ENCODE measurements at places on chromosomes 7 and 10.

GRCh38 chr7:45638916-45639315, 64.7 kb downstream of the ADCY1 start:
- no peak for DNase-seq

DNA sequence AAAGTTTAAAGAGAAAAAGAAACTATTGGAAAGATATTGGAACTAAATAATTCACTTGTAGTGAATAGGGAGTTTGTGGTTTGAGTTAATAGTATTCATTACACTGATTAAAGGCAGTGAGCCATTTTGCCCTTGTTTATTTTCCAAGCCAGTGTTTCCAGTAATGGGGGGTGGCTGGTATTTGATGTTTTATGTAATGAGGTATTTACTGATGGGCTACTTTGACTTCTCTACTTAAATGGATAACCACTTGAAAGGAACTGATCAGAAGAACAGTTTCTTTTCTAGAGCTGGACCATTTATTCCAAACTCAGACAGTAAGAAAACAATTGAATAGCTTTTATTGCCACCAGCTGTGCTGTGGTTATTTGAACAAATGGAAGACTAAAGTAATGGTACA, 227.0 kb upstream of the HDAC9 start:
- no peak for DNase-seq

DNA sequence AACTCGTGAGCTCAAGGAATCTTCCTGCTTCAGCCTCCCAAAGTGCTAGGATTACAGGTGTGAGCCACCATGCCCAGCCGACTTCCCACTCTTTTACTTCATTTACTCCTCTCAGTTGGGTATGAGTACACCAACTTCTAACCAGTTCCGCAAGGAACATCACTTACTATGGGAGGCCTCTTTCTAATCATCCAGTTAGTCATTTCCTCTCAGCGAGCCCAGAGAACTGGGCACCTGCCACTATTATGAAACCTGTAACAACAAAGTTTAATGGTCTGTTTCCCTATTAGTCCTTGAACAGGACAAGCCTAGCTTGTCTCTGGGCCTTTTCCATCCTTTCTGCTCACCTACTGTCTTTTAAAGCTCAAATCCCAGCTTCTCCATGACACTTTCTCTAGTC, 88.8 kb downstream of the DNMBP start:
- DNase-seq: no peak

- no peak for DNase-seq
Measured at GRCh38 chr10:70588255-70588654, 14.3 kb downstream of the PRF1 start.

- peak; percentile 71 for DNase-seq
Measured at GRCh38 chr10:128035557-128035973, 90.7 kb downstream of the MKI67 start.

GRCh38 chr10:49179699-49180443, 8.3 kb downstream of the TMEM273 start:
- DNase-seq: peak; percentile 59

DNA sequence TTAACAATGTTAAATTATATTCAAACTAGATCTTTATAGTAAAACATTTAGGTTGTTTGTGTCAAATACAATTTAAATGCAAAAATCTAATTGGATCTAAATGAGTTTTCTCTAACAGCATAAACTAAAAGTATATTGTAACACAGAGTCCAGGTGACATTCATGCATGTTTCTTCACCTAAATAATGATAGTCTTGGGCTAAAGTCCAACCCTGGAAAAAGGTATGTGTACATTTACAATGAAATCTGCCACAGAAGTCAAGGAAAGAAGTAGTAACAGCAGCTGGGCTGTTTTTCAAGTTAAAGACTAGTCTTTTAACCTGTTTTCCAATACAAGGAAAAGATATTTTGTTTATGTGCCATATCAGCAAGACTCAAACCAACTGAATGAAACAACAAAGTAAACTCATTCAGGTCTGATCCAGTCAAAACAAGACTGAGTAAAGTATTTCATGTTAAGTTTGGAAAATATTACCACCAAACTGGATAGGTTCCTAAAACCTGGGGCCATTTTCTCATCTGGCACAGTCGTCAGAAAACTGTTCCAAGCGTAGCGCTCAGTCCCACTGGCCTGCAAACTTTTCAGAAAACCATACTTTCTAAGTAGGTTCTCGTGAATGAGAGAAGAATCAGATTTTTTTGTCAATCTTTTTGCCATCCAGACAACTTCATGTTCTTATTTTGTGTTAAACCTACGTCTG, 349.2 kb downstream of the HGF start:
- no peak for DNase-seq

DNA sequence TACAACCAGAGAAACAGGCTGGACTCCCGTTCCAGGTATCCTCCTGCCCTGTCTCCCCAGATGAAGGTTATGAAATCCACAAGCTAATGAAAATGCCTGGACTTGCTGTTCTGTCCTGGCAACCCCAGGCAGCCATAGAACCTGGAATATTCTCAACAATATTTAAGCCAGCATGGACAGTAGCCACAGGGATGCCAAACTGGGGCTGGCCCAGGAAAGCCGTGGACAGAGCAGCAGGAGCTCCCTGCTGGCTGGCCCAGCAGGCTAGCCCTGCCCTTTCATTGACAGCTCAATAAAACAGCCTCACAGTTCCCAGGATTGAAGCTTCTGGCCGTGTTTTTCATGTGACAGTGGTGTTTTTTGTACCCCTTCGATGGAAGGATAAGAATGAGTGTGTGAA, 230.6 kb downstream of the BMPER start:
- DNase-seq: no peak

DNA sequence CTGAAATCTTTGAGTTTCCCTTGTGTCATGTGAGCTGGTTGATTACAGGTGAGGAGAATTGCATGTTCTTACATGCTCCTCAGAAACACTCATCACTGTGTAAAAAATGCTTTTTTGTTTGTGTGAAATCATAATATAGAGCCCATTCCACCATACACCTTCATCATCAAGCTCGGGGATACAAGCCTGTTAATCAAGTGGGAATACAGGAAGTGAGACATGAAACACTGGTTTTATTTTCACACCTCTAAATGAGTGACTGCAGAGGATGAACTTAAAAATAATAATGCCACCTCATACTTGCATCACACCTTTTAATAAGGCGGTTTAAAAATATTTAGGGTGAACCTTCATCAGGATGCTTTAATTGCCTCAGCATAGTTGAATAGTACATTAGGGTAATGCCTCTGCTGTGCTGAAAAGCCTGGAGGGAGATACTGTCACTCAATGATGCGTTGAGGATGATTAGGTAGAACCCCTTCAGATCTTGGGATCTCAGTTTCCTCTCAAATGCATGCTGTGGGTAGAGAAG, 164.6 kb downstream of the AUTS2 start:
- no peak for DNase-seq

GRCh38 chr10:28564905-28565304, 32.0 kb downstream of the WAC start:
- no peak for DNase-seq

- no peak for DNase-seq
Measured at GRCh38 chr10:24254180-24254579, 45.2 kb downstream of the KIAA1217 start.

DNA sequence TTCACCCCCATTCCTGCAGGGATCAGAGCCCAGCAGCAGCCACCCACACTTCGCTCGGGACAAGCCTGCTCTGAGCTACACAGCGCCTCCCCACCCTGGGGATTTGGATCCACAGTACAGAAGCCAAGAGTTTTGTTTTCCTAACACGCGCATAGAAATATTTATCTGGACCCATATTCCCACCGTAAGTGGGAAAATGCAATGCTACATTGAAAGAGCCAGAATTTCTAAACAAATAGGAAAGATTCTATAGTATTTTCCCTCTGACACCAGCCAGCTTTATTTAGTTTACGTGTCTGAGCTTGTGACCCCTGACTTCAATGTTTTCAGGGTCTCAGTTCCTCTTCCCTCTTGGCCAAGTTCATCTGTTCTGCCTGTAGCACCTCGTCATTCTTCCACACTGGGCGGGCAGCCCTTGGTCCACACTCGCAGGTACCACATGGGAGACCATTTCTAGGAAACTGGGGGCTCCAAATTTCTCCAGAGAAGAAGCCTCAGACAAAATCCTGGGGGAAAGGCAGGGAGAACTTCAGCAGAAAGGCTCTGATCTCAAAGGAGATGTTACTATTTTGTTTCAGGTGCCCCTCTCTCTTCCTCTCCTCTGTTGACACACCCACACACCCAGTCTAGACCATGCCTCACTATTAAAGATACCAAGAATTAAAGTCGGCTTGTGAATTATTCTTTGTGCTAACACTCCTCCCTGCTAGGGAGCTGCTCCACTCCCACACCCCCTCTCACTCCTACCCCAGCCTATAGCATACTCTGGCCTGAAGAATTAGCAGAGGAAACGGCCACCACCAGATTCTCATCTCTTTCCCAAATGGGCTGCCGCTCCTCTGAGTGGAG, 116.0 kb upstream of the PCGF5 start:
- no peak for DNase-seq

DNA sequence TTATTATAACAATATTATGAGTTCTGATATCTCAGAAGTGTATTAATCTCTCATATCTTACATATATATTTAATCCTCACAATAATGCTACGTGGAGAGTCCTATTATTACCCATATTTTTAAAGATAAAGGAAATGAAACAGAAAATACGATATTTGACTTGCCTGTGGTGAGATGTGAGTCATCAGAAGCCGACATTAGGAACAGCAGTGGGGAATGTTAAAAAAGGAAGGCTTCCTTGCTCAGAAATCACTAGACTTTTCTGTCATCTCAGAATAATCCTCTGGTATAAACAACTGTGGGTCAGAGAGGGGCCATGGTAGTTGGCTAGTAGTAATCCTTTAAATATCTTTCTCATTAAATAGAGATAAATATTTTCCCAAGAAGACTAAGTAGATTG, 402.3 kb upstream of the PCDH15 start:
- no peak for DNase-seq

- no peak for DNase-seq
Measured at GRCh38 chr7:76327610-76328009, 25.1 kb downstream of the HSPB1 start.

DNA sequence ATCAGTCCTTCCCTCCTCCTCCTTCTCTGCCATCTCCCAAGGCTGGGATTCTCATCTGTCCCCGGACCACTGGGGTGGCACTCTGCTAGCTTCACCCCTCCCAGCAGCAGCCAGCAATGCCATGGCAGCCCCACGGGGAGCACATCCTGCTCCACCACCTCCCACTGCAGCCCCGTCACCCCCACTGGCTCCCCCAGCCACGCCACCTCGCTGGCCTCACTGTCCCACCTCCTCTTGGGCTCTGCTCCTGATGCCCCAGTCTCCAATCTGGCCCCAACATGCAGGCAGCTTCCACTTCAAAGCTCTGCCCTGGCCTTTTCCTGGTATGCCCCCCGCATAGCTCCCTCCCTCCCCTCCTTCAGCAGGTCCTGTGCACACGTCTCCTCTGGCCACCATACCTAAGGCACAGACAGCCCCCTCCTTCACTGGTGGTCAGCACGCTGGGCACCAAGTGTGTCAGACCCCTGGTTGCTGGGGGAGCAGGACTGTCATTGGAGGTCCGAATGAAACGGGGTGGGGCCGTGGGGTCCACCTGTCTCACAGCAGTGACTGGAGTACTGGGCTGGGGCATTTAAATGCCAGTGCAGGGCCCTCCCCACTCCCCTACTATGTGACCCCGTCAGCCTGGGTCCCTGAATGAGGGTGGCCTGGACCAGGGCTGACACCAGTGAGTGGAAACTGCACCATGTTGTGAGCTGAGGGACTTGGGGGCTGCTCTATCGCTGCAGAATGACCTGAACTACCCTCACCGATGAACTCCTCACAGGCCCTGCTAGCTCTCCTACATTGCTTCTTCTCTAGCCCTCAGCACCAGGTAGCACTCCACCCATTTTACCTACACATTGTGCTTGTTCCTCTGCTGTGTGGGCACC, 38.7 kb downstream of the RASGEF1A start:
- peak; percentile 36 for DNase-seq

- no peak for DNase-seq
Measured at GRCh38 chr10:121994429-121994941, 5.5 kb downstream of the TACC2 start.
